ENCODE measurements at places on chromosomes 3 and 15.

DNA sequence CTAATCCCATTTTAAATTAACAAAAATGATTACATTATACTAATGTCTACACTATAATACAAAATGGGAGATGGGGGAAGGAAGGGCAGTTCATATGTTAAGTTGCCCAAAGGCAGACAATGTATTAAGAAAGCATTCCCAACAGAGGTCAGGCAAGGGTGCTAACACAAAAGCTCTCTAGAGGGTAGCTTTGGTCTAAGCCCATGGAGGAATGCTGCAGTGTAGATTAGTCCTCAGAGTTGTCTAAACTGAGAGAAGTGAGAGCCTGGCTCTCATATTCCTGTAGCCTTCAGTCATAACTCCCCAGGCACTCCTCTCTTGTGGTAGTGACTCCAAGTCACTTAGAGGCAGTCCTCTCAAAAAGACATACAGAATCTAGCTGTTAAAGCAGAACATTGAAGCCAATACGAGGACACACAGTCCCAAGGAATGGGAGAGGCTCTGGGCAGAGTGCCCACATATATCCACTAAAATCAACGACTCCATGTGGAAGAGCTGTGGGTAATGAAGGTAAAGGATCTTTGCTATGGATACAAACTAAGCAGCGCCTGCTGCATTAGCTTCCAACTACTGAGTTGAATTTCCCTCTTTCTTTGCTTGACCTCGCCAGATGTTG lies 14.5 kb downstream of the NEK10 start:
- DNase-seq = no peak
- no peaks in the 10 kb centered on the region for H3K36me3 ChIP-seq
- H3K4me3 ChIP-seq = no peak overlapping the region
- peaks cover 16% of the 10 kb centered on the region for H3K27me3 ChIP-seq
- H3K27ac ChIP-seq = no peak overlapping the region

GRCh38 chr15:97817276-97817890 lies 143.1 kb upstream of the ARRDC4 start:
- no peaks in the 10 kb centered on the region for H3K36me3 ChIP-seq
- no peak overlapping the region for H3K4me3 ChIP-seq
- DNase-seq = no peak
- H3K4me1 ChIP-seq = no peaks in the 10 kb centered on the region
- peaks cover 3% of the 10 kb centered on the region for H3K27me3 ChIP-seq

DNA sequence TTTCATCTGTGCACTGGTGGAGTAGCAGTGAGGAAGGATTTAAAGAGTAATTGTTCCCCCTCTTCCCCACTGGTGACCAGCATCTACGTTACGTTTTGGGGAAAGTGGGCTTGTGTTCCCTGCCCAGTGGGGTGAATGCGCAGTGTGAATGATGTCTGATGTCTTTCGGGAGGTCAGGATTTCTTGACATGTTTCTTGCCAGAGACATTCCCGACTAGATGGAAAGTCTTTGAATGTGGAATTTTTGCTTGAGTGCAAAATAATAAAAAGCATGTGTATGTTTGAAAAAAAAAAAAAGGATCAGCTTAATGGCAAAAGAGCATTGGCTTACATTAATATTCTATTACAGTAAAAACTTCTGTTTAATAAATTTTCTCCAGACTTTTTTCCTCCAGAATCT lies 632.2 kb downstream of the FOXP1 start:
- no peak overlapping the region for H3K4me3 ChIP-seq
- peaks cover 4% of the 10 kb centered on the region for H3K27me3 ChIP-seq
- no peak for DNase-seq
- no peak overlapping the region for H3K27ac ChIP-seq
- H3K4me1 ChIP-seq = no peaks in the 10 kb centered on the region

DNA sequence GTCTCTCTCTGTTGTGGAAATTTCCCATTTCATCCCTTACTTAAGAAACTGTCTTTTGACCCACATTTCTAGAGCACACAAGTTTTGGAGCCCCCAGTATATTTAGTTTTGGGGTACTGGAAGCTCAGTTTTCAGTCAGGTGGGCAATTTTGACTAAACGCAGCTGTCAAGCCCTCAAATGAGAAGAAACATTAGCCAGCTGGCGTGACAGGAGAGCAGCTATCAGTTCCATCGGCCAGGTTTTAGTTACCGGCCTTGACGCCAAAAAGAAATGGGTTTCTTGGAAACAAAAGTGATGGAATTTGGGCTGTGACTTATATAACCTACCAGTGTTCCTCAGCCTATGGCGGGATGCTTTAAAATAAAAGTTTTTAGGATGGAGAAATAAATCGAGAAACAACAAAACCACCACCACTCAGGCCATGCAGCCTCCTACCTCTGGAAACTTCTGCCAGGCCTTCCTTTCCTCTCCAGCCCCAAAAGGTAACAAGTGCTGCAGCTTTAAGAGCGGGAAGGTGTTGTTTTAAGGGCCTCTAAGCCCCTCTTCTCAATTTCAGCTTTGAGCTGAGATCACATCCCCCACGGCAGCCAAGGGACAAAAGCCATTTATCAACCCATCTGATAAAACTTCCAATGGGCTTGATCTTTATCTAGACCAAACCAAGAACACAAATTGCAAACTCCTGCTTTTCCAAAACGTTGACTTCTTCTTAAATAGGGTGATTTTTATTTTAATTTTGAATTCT lies 18.3 kb downstream of the RGMA start:
- DNase-seq = no peak
- no peaks in the 10 kb centered on the region for H3K36me3 ChIP-seq
- H3K4me1 ChIP-seq = peaks cover 6% of the 10 kb centered on the region
- no peak overlapping the region for H3K4me3 ChIP-seq

GRCh38 chr3:99843590-99844258 lies 26.1 kb downstream of the CMSS1 start:
- no peak for DNase-seq
- peaks cover 32% of the 10 kb centered on the region for H3K4me1 ChIP-seq

DNA sequence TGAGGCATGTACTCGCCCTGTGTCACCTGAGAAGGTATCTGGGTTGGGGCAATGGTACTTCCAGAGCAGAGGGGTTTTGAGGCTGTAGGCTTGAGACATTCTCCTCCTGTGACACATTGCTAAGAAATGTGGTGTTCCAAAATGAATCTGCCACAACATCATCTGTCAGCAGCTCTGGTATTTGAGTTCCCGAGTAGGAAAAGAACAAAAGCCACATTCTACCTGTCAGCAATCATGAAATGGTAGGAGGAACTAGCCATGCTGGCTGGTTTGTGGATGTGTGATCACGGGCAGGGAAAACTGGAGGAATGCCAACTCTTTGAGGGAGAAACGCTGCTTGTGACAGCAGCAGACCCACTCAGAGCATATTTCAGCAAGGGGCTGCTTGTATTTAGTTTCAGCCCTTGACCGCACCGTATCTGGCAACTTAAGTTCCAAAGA lies 579.4 kb upstream of the TBL1XR1 start:
- H3K27me3 ChIP-seq = no peaks in the 10 kb centered on the region
- peaks cover 14% of the 10 kb centered on the region for H3K4me1 ChIP-seq
- no peaks in the 10 kb centered on the region for H3K36me3 ChIP-seq
- H3K4me3 ChIP-seq = no peak overlapping the region
- DNase-seq = no peak

DNA sequence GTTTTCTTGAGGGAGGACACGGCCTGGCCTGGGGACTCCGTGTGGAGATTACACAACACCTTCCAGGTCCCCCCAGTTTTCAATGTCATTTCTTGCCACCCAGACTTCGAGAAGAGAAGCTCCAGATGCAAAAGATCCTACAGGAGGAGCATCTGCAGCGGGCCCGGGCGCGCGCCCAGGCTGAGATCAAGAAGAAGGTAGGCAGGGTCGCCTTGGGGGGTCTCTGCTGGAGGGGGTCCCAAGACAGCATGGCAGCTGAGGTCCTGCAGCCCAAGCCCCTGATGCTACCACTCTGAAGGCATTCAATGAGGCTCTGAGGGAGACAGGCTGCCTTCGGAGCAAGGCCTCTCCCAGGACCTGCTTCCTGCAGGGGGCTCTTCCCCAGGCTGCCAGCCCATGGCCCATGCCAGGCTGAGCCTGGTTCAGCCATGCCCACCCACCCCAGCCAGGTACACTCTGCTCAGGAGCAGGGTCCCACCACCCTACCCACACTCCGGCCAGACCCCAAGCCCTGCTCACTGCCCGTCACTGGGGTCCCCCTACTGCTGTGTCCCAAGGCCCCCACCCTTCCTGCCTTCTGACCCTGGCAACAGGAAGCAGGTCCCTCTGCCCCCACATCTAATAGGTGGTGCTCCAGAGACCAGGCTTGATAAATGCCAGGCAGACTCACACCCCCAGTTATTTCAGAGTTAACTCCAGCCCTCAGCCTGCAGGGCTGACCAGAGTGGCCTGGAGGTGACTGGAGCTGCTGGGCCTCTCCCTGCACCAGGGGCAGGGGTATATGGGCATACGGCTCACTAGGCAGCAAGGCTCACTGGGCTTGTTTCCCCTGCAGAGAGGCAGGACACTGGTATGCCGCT lies 40.0 kb downstream of the ZXDC start:
- no peak for DNase-seq
- H3K27me3 ChIP-seq = no peaks in the 10 kb centered on the region
- H3K36me3 ChIP-seq = peaks cover 3% of the 10 kb centered on the region
- H3K4me1 ChIP-seq = no peaks in the 10 kb centered on the region
- no peak overlapping the region for H3K4me3 ChIP-seq

DNA sequence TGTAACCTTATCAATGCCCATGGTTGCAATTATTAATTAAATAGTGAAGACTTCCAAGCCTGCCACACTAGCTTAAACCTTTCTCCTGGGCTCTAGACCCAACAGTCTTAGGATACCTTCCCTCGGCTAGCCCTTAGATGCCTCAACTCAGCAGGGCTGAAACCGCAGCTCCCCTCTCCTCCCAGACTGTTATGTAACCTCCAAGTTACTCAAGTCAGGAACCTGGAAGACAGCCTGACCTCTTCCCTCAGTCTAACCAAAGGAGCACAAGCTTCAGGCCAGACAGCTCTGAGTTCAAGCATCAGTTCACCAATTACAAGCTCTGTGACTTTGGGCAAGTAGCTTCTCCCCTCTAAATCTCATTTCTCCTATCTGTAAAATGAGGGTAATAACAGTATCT lies 70.5 kb upstream of the HACD2 start:
- H3K4me1 ChIP-seq = no peaks in the 10 kb centered on the region
- DNase-seq = no peak
- no peak overlapping the region for H3K27ac ChIP-seq
- no peaks in the 10 kb centered on the region for H3K36me3 ChIP-seq
- no peak overlapping the region for H3K4me3 ChIP-seq
- peaks cover 2% of the 10 kb centered on the region for H3K27me3 ChIP-seq

DNA sequence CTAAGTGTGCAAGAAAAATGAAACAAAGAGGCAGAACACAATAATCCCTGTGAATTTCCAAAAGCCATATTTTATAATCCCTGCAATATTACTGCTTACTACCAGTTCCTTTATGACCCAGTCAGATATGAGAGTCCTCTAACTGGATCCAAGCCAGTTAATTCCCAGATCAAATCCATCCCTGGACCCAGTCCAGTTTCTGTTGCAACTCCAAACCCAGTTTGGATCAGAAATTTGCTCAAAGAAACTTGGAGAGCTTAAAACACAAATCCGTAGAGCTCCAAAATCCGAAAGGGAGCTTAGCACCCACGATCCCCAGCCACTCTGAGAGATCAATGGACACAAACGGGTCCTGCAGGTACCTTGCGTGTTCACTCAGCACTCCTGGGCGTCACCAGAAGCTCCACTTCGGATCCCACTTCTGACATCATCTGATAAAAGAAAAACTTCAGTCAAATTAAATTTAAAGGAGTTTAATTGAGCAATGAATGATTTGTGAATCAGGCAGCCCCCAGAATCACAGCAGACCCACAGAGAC lies 32.6 kb upstream of the THUMPD3 start:
- no peaks in the 10 kb centered on the region for H3K4me1 ChIP-seq
- H3K27ac ChIP-seq = no peak overlapping the region
- no peak overlapping the region for H3K4me3 ChIP-seq
- DNase-seq = no peak
- no peaks in the 10 kb centered on the region for H3K36me3 ChIP-seq

DNA sequence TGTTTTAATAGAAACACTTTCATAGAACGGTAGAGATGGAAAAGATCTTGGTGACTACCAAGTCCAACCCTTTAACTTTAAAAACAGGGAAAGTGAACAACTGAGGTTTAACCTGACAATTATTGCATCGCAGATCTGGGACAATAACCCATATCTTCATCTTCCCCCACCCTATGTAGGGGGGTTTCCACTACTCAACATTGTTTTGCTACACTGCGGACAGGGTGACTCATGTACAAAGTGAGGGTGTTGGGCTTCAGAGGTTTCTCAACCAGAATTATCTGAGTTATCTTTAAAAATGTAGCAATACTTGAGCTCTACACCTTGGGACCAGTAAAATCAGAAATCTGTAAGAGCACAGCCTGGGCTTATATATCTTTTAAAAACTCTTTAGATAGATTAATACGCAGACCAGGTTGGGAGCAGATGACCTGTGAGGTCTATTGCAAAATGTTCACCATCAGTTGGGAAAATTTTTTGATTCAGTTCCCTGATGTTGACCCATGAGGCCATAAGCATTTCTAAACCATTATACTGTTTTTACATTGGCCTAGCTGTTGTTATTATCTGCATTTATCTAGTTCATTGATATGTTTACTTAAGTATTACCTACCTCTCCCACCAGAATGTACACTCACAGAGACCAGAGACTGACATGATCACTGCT lies 103.6 kb upstream of the ICE2 start:
- H3K27me3 ChIP-seq = no peaks in the 10 kb centered on the region
- peak overlapping the region; percentile 74 for H3K4me3 ChIP-seq
- peak overlapping the region; percentile 95 for H3K27ac ChIP-seq
- DNase-seq = peak; percentile 59

DNA sequence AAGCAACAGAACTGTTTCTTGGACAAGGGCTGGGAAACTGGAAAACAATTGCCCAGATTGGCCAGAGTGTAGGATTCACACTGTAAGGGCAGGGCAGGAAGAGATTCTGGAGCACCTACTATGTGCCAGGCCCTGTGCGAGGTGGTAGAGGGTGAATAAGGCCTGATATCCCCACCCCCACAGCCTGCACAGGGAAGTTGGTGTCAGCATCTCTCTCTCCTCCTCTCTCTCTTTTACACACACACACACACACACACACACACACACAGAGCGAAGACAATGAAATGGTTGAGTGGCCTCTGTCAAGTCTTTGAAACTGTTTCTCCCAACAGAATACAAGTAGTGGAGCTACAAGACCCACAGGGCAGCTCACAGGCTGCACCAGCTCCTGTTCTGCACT lies 47.1 kb upstream of the SLCO2A1 start:
- DNase-seq = no peak
- H3K36me3 ChIP-seq = no peaks in the 10 kb centered on the region
- no peaks in the 10 kb centered on the region for H3K4me1 ChIP-seq
- no peaks in the 10 kb centered on the region for H3K27me3 ChIP-seq
- H3K4me3 ChIP-seq = no peak overlapping the region
- no peak overlapping the region for H3K27ac ChIP-seq
